ENCODE measurements at places on chromosomes 4 and X. TPM values are rescaled to one million over a fixed set of nuclear protein-coding genes. Genes with fewer than 3 reads are reported as not detected.

Gene GRIA2
- total RNA-seq: not detected

Gene SPARCL1
- total RNA-seq: not detected

Gene TBC1D8B
- total RNA-seq: 15.8 TPM

Gene TIGD4
- not detected for total RNA-seq

Gene CXCL1
- 1.4 TPM for total RNA-seq

Gene DGAT2L6
- not detected for total RNA-seq

Gene HAUS7
- 29.2 TPM for total RNA-seq

Gene CACNA1F
- not detected for total RNA-seq

Gene IL21
- total RNA-seq: not detected

Gene OCIAD2
- 2.5 TPM for total RNA-seq

Gene PDE6B
- total RNA-seq: not detected

Gene TRIM60
- total RNA-seq: not detected

Gene UGDH
- 97.1 TPM for total RNA-seq

Gene EPGN
- total RNA-seq: 1.2 TPM

Gene EREG
- total RNA-seq: 30.1 TPM

DNA sequence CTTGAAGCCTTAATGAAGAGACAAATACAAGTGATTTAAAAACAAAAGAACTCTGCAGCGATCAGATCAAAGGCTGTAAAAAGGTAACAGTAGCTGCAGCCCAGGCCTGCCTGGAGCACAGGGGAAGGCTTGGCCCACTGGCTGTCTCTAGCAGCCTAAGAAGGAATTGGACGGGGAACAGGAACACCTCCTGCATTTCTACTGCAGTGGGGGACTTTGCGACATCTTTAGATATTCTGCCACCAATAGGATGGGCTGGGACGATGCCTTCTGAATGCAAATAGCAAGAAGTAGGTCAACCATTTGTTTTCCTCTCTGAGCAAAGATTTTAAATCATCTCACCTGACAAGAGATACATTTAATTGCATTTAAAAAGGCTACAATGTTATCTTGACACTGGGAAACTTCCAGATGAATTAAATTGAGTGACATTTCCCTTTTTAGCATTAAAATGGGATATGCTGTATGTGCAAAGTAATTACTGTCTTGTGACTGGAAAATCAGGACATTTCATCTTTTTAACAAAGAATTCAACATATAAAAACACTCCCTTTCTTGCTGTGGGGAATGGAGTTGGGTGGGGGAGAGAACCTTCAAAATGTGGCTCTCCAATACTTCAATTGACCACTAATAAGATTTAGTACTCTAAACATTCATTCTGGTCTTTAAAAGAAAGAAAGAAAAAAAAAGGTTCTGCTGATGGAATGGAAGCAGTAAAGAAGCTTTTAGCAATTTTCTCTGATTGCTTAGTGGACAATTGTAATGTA lies 70.0 kb downstream of the NYX start:
- DNase-seq: no peak

DNA sequence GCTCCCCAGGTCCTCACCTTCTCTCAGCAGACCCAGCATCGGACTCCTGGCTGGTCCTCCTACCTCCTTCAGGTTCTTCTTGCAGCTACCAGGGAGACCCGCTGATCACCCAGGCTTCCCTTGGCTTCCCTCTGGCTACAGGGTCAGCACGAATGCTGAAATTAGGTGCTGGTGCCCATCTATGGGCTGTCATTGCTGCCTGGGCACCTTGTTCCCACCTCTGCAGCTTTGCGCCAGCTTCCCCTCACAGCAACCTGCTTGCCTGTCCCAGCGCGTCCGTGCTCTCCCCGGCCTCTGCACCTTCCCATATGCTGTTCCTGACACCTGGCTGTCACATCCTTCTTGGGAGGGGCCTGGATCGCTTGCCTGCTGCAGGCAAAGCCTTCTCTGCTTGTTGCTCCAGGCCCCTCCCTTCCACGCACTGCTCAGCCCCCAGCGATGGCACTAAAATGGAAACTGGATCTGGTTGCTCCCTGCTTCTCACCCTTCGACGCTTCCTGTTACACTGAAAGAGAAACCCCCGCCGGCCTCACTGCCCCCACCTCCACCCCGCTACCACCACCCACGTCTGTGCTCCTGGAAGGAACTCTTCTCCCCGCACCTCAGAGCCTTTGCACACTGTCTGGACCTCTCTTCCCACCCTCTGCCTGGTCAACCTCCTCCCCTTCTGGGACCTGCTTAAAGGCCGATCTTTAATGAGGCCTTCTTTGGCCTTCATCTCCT lies 22.2 kb downstream of the C4orf50 start:
- DNase-seq: no peak

- DNase-seq: peak; percentile 11
Observed at GRCh38 chrX:102517326-102517725, 787 bp upstream of the TMSB15A start.

- DNase-seq: no peak
Observed at GRCh38 chr4:78424461-78424860, 127.1 kb upstream of the ANXA3 start.

DNA sequence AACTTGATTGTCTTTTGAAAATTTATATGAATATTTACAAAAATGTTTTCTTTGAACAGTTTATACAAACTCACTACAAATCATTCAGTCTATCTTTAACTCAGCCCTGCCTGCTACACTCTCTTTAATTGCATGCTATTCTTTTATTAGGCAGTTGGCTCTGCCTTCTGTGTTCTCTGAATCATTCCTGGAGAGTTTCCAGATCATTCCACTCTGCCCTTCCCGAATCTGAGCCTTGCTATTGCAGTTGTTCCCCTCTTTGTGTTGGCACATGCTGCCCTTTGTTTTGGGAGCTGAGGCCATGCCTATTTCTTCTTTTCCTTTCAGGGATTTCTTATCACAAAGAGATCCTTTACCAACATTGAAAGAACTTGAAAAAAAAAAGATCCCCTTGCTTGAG lies 8.7 kb upstream of the TECRL start:
- DNase-seq: no peak

- DNase-seq: peak; percentile 13
Observed at GRCh38 chr4:4590546-4590945, 48.7 kb upstream of the STX18 start.

DNA sequence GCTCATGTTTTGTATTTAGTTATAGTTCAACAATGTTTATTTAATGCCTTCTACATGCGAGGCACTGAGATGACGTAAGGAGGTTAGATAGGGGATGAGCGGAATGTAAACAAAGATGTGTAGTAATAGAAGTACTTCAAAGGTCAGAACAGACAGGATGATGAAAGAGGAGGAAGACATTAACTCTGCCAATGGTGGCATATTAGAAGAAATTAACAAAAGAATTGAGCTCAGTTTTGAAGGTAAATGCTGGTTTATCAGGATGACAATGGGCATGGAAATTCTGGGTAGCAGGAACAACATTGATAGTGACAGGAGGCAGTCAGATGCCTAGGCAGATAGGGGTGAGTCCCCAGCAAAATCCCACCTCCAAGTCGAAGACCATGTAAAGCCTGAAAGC lies 62.3 kb upstream of the PGRMC2 start:
- DNase-seq: peak; percentile 80

GRCh38 chrX:119252716-119253115 lies 16.6 kb downstream of the PGRMC1 start:
- no peak for DNase-seq

GRCh38 chrX:25067271-25068172 lies 51.8 kb upstream of the ARX start:
- no peak for DNase-seq

- no peak for DNase-seq
Observed at GRCh38 chr4:99893839-99894160, 427 bp downstream of the LAMTOR3 start.

DNA sequence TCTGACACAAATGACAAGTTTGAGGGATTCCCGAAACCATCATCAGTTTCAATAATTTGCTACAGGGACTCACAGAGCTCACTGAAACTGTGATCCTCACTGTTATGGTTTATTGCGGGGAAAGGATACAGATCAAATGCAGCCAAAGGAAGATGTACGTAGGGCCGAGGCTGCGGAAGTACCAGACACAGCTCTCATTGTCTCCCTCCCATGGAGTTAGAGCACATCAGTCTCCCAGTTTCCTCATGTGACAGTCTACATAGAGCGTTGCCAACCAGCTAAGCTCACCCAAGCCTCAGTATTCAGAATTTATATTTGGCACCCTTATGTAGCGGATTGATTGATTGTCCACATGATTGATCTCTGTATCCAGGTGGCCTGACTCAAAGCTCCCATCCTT lies 137.8 kb upstream of the TENM3 start:
- no peak for DNase-seq

DNA sequence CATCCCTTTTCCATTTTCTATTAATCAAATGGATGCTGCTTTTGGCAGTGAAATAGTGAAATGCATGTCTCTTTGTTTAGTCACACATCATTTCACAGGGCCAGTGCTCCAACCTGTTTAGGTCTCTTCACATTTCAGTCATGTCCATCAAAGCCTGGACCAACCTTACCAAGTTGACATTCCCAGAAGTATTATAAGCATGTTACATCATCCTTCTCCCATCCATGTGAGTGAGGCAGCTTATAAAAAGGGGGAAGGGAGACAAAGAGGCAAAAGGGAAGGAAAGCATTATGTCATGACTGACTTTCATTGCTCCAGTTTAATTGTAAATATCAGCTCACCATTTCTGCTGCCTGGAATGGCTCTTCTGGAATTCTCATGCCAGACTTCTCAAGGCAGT lies 94.4 kb downstream of the NWD2 start:
- no peak for DNase-seq

DNA sequence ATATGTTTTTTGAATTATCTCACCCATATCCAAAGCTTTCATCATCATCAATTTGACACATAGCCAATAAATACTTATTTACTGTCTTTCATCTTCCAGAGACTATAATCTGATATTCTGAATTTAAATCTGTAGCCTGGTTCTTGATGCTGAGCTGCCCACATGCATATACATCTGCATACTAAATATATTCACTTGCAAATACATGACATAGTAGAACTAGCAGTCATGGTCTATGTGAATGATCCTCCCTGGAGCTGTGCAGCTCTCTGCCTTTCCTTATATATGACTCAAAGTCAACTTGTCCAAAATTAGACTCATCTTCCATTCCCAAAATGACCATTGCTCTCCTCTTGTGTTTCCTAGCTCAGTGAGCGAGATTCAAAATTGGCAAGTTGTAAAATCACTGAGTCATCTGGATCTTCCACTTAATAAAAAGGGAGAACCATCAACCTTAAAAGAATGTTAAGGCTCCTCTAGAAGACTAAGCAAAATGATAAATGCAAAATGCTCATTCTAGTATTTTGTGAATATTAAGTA lies 448.2 kb downstream of the PPARGC1A start:
- DNase-seq: no peak

- peak; percentile 52 for DNase-seq
Observed at GRCh38 chrX:63513825-63514568, 162.9 kb upstream of the SPIN4 start.

- DNase-seq: no peak
Observed at GRCh38 chr4:183356931-183357675, 34.9 kb upstream of the CLDN24 start.

DNA sequence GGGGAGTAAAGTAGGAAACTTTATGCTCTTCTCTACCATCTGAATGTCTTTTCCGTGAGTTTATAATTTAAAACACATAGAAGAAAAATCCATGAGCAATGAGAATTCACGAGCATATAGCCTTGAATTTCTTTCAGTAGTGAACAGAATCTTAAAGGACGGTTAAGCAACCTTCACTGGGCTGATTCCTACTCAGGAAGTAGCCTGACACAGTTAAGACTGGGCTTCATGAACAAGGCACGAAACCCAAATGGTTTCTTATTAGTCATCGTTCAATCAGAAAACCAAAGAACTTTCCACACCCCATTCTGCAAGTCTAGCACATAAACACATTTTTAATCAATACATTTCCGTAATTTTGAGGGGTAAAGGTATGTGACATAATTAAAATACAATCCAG lies 95.8 kb downstream of the SH3KBP1 start:
- DNase-seq: no peak

- no peak for DNase-seq
Observed at GRCh38 chrX:139200793-139201192, 329.7 kb upstream of the F9 start.

DNA sequence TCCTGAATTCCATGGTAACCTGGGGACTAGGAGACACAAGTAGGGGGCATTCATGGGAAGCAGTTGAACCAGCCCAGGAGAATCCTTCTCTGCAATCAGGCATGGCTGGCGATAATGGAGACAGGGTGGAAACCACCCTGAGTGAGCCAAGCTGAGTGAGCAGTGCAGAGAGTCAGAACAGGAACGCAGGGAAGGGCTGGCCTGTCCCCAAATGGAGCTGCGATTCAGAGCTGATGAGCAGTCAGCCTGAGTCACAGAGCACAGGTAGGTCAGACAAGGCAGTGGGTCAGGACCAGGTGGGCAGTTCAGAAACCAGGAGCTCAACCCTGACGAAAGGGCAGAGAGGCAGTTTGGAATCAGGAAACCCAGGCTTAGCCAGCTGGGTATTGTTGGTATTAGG lies 129.0 kb downstream of the BTC start:
- DNase-seq: no peak

DNA sequence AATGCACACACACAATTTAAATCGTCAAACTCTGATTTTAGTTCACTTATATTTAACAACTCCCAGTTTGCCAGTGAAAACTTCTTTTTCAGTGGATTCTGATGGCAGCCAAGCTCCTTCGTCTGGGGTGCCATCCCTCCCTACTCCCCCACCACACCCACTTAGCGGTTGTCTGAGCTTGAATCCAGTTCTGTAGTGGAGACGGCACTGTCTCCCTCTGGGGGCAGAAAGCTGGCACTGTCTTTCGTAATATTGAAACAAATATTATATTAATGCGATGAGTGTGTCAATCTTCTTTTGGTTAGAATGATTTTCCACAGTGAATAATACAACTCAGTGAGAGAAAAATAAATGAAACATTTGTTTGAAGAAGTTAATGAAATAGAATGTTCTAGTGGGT lies 5.4 kb downstream of the MEPE start:
- no peak for DNase-seq

DNA sequence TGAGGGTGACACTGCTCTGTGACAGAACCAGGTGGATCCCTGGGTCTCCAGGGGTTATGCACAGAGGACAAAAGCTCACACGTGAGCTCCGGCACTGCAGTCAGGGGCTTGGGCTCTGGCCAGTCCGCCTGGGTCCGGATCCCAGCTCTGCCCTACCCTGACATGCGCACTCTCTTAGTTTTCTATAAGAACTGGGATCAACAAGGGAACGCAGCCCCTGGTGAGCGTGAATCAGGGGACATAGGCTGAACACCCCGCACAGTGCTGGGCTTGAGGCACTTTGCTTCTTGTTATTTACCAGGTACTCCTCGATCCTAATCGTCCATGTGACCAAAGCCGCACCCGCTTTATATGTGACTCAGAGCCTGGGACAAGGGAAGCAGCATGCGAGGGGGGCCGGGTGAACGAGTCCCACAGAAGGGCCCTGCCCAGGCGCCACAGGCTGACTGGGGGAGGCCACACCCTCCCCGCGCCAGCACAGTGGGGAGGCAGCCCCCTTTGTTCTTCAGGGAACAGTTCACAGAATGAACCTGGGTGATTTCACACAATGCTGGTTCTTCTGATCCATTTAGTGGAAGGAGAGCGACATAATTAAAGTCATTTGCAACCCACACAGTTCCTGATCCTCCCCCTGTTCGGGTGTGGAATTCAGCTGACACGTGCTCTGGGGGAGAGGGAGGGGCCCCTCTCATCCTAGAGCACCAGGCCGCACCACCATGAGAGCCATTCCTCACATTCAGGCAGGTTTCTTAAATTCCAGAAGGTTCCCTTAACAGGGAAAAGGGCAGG lies 55.5 kb downstream of the WFS1 start:
- no peak for DNase-seq

- DNase-seq: no peak
Observed at GRCh38 chrX:38273453-38273852, 52.8 kb upstream of the SRPX start.

GRCh38 chrX:110032534-110033147 lies 29.7 kb downstream of the TMEM164 start:
- no peak for DNase-seq
